ENCODE measurements at places on chromosomes 2 and 18.

DNA sequence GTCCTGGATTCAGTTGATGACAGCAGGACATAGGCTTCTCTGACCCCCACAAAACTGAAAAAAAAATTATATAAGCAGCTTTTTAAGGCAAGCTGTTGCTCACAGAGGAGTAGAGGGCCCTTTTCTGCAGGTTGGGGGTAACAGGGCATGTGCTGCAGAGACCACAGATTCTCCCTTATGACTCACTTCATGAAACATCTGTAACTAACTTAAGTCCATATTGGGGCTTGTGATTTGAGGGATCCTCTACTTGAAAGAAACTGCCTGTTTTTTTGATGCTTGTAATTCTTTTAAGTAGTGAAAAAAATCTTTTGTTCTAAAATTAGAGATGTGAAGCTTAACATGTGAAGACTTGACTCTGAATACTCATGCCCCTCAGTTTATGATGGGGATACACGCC is 33.4 kb downstream of the XRCC5 start:
- peak; percentile 39 for DNase-seq

DNA sequence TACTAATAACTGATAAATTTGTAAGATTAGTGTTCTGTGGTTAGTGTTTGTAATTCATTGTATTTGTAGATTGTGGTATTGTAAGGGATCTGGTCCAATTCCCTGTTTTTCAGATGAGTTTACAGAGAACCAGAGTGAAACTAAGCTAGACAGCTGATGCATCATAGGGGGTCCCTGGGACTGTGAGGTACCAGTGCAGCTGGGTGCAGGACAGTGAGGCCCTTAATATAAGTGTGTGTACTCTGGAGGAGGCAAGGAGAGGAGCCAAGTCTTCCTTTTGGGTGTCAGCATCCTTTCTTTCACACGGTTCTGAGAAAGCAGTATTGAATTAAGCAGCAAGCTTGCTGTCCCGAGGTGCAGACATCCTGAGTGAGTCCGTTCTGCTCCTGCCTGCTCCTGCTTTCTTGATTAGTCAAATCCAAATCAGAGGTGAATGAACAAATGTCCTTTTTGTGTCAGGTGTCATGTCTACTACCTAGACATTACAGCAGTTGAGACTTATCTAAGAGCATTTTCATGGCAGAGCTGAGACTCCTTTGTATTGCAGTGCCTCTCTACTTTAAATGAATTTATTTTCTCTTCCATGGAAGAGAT is 194.9 kb downstream of the MCFD2 start:
- DNase-seq = no peak

GRCh38 chr2:100214265-100214971 is 72.0 kb upstream of the AFF3 start:
- DNase-seq = no peak

GRCh38 chr2:203743441-203743981 is 37.1 kb downstream of the CD28 start:
- DNase-seq = no peak

GRCh38 chr2:215367662-215368492 is 56.0 kb downstream of the ATIC start:
- DNase-seq = peak; percentile 58

DNA sequence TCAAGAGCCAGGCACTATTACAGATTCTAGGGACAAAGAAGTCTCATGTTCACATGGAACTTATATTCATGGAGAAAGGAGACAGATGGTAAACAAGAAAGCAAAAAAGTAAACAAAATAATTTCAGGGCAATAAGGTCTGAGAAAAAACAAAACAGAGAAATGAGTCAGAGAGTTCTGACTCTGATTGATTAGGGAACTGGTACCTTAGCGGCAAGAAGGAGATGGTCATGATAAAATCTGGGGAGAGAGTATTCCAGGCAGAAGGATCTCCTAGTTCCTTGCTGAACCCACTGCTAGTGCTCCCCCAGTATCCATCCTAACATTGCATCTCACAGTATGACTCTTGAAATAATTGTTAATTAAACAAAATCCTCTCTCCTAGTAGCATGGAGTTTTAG is 161.8 kb upstream of the KLF7 start:
- no peak for DNase-seq

DNA sequence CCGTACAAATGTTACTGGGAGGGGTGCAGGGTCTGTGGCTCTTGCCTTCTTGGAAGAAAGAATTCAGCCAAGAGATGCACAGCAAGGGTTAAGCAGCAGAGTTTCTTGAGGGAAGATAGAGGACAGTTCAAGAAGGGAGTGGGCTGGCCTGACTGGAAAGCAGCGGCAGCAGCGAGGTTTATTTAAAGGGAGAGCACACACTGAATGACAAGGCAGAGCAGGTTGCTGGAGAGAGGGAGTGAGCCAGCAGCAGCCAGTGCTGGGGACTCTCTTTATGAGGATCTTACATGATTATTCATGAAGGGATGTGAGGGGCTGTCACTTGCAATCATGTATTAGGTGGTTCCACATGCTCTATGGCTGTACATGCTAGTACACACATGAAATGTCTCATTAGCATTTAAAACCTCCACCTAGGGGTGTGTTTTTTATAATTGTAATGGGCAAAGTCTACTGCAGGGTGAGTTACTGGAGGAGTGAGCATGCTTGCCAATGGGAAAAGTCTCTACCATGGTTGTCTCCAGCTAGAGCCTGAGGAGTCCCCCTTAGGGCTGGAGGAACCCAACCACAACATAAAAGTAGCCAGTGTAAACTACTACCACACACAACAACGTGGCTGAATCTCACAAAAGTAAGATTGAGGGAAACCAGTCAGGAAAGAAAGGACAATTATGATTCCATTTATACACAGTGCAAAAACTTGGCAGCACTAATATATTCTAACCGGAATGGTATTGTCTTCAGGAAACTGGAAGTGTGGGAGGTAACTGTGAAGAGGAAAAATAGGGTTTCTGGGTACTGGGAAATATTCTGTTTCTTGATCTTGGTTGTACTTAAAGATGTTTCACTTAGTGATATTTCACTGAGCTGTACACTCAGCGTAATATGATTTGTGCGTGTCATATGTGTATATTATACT is 87.6 kb upstream of the FAM110C start:
- no peak for DNase-seq

DNA sequence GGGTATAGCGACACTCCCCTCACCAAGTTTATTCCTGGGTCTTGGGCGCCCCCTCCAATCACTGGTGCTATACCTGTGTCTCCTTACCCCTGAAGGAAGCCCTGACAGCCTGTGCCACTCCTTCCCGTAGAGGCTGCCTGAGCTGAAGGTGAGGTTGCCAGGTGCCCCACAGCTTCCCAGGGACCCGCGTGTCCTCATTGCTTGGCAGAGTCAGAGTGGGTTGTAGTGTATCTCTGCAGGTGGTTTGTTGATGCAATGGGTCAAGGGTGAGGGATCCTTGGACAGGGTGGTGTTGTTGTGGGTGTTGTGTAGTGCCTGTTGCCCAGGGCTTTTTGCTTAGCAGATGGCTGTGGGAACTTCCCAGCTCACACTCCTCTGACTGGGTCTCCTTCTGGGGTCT is 438.7 kb upstream of the FSIP2 start:
- no peak for DNase-seq

DNA sequence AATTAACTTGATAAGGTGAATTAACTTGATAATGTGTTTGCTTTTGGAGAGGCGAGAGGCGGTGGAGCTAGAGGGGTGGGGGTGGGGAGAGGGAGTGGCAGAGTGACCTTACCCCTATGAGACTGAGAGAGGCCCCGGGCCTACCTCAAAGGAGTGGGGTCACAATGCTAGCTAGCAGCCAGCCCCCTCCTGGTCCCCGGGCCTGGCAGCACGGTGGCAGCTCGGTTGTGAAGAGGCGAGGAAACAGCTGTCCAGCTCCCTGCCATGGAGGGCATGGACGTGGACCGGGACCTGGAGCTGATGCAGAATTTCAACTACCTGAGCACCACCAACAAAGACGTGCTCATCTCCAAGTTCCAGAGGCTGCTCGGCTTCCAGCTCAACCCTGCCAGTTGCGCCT is 123.9 kb downstream of the RGPD3 start:
- no peak for DNase-seq

- no peak for DNase-seq
Measured at GRCh38 chr2:168120730-168121129, 126.7 kb downstream of the STK39 start.

DNA sequence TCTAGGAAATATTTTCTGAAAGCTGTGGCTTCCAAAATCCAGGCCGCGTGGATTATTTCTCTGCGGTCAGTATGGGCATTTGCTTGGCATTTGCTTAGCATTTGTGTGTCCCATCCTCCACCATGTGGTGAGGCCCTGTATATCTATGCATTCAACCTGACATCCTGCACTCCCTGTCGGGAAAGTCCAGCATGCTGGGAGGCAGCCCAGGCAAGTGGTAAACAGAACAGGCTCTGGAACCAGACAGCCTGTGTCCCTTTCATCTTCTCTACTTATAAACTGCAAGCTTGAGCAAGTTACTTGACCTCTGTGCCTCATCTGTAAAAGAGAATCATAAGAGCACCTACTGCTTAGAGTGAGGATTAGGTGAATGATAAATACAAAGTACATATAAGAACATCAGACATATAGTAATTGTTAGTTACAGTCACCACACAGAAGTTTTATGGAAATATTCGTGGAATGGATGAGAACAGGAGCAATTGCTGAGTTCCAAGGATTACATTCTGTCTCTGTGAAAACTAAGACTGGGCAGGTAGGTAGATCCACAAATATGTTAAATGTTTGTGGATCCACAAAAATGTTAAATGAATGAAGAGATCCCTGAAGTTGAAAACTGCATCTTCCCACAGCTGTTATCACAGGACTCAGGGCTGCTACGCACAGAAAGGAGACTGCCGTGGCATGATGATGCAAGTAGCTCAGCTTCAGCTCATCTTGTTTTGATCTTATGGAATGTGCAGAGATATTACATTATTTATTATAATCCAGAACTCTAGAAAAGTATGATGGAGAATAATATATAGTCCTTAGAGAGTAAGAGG is 317.0 kb upstream of the MMADHC start:
- no peak for DNase-seq

- no peak for DNase-seq
Measured at GRCh38 chr18:63890237-63890949, 2.9 kb downstream of the SERPINB2 start.

GRCh38 chr18:23574611-23575308 is 11.5 kb downstream of the NPC1 start:
- DNase-seq = no peak

DNA sequence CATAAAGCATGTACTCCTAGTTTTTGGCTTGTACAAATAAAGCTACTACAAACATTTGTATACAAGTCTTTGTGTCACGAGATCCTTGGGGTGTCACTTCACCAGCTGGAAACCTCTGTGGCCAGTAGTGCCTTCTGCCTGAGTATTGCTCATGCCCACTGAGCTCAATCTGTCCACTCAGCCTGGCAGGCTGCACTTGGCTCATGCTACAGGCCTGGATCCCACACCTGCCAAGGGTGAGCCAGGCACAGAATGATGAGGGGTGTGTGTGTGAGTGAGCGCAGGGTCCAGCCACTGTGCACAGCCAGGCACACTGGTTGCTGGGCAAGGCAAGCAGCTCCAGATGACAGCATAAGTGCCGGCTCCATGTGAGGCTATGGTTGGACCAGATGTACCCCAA is 13.1 kb downstream of the SRD5A2 start:
- DNase-seq = no peak

GRCh38 chr2:195049372-195050031 is 607.5 kb upstream of the SLC39A10 start:
- DNase-seq = no peak

DNA sequence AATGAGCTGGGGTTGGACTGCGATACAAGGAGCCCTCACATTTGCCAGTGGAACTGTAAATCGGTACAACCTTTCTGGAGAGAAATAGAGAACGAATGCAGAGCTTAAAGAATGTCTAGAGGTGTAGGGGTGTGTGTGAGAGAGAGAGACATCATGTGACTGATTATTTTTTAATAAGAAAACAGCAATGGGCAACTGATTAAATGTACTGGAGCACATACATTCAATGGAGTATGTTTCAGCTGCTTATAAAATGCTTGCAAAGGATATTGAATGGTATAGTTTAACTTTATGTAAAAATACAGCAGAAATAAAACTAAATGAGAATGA is 391 bp upstream of the TMEM17 start:
- no peak for DNase-seq

- DNase-seq = no peak
Measured at GRCh38 chr18:55400081-55400480, 187.9 kb downstream of the TCF4 start.

- DNase-seq = no peak
Measured at GRCh38 chr2:2870106-2870505, 507.5 kb downstream of the EIPR1 start.

GRCh38 chr2:95231723-95232122 is 24.4 kb downstream of the ZNF892 start:
- DNase-seq = peak; percentile 45

GRCh38 chr2:98382086-98382485 is 35.8 kb downstream of the CNGA3 start:
- DNase-seq = no peak

DNA sequence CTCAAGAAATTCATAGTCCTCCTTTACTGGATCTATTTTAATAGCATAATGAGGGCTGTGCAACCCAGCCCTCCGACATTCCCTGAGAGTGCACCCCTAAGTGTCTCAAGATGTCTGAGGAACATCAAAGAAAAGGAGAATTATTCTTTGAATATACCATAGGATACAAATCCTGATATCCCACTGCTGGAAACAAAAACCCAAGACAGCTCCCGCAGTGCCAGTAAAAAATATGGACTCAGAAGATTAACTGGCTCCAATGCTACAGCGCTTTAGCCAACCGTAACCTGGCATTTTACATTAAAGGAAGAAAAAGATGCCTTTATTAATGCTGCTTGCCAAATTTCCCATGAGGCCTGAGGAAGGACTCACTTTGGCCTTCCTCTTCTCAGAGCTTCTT is 168.4 kb downstream of the TTC32 start:
- DNase-seq = no peak

GRCh38 chr2:32399221-32399620 is 42.4 kb downstream of the BIRC6 start:
- DNase-seq = no peak

GRCh38 chr2:28449488-28450395 is 46.1 kb upstream of the PLB1 start:
- no peak for DNase-seq

DNA sequence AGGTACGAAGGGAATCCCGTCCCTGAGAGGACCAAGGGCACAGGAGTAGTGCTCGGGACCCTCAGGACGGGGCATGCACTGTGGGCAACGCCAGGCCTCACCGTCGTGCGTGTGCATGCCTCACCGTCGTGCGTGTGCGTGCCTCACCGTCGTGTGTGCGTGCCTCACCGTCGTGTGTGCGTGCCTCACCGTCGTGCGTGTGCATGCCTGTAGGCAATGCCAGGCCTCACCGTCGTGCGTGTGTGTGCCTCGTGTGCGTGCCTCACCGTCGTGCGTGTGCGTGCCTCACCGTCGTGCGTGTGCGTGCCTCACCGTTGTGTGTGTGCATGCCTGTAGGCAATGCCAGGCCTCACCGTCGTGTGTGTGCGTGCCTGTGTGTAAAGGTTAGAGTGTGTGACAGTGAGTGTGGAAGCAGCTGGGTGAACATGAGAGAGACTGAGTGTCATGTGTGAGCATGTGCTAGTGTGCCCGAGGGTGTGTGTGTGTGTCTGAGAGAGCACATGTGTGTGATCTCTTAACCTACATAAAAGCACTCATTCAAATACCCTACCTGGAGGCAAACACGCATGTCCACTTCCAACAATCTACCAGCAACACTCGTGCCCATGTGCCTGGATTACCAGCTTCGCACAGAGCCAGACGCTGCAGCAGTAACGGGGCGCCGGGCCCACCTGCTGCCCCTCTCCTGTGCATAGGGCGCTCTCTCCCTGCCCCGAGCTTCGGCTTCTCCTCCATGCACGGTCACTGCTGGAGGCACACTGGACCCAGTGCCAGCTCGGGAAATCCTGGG is 36.3 kb downstream of the ZNF516 start:
- no peak for DNase-seq

- DNase-seq = no peak
Measured at GRCh38 chr2:126858991-126859390, 39.7 kb upstream of the TEX51 start.
